Kidney (tissue), 22 donors: ENCODE measurements at places on chromosomes 7 and 10. TPM values are rescaled to one million over a fixed set of nuclear protein-coding genes. Genes with fewer than 3 reads are reported as not detected.

GRCh38 chr7:75599244-75599781 lies 107.2 kb downstream of the SPDYE5 start:
- peak; percentile 94 for DNase-seq
- H3K4me3 ChIP-seq: no peak overlapping the region
- H3K27ac ChIP-seq: peak overlapping the region; percentile 54
- peaks cover 2% of the 10 kb centered on the region for H3K36me3 ChIP-seq
- H3K27me3 ChIP-seq: no peaks in the 10 kb centered on the region
- H3K4me1 ChIP-seq: no peaks in the 10 kb centered on the region

The VOPP1 gene
- total RNA-seq: 98.7 TPM

DNA sequence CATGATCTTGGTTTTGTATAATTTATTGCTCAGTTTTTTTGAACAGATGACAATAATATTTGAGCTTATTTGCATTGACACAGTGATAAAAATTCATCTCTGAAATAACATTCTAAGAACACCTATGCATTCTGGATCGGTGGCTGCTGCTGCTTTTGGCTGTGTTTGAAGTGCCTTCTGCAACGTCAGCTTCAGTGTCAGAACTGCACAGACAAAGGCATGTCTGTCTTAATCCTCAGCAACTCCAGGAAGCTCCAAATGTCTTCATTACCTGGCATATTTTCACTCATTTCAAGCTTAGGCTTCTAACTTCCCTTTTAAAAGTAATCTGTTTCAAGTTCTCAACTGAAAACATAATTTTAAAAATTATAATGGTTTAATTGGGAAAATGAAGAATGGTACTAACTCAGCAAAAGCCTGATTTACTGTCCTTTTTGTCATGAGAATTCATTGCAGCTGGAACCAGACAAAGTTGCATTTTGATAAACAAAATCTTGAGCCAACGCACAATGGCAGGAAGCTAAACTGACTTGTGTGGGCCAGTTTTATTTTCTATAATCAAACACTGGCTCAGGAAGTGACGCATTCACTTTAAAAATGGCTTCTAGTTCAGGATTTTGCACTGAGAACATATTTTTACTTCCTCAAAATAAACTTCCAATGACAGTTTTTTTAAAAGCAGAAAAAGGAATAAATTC lies 38.7 kb downstream of the NPS start:
- H3K4me1 ChIP-seq: no peaks in the 10 kb centered on the region
- H3K27me3 ChIP-seq: no peaks in the 10 kb centered on the region
- no peak overlapping the region for H3K27ac ChIP-seq
- no peak for DNase-seq
- no peaks in the 10 kb centered on the region for H3K36me3 ChIP-seq

DNA sequence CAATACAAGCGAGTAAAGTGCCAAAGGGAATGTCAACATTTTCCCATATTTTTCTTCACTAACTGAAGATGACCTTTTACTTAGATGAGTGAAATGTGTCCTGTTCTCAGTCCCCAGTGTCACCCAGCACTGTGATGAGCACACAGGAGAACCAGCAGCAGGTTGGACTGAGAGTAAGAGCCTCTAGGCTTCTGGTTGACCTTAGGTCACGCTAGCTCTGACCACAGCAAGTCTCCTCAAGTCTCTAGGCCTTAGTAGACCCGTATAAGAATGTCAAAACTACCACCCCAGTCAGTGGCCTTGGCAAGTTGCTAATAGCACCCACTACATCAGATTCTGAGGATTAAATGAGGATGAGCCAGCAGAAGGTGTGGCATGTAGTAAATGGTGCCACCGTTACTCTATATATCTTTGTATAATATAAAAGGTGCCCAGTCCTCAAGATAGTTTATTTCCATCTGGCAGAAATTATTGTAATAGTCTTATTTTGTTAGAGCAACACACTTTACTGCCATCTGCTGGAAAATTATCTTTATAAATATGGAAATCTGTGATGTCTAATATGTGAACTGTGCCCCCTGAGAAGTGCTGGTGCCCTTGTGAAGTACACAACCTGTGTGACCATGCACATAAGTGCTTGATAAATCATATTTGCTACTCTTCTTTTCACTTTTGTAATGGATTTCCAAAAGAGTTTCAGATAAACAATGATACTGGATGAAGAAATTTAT lies 75.7 kb downstream of the SPAG6 start:
- no peaks in the 10 kb centered on the region for H3K4me1 ChIP-seq
- no peak for DNase-seq
- no peaks in the 10 kb centered on the region for H3K27me3 ChIP-seq
- H3K4me3 ChIP-seq: no peak overlapping the region

GRCh38 chr7:55191161-55191925 lies 172.5 kb downstream of the EGFR start:
- H3K4me3 ChIP-seq: no peak overlapping the region
- DNase-seq: no peak
- peaks cover 17% of the 10 kb centered on the region for H3K4me1 ChIP-seq

DNA sequence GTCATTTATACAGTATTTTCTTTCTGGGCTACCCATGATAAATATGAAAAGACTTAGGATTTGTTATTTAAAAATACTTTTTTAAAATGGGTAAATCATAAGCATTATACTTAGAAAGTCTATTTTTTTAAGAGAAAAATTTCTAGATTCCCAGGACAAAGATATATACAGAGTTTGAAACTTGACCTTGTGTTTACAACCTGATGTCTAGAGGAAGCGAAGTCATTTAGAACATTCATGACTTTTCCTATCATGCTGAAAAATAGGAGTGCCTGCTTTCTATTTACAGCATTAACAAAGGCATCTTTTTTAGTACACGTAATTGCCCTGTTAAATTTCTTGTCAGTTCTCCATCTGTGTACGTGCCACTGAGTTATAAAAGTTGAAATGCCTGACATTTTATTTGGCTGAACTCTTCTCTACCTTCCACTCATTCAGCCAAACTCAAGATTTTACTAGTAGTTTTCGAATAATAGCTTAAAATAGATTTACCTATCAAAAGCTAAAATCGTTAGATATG lies 23.0 kb downstream of the GNAT3 start:
- no peaks in the 10 kb centered on the region for H3K27me3 ChIP-seq
- no peaks in the 10 kb centered on the region for H3K4me1 ChIP-seq
- no peak for DNase-seq
- H3K27ac ChIP-seq: no peak overlapping the region
- H3K36me3 ChIP-seq: no peaks in the 10 kb centered on the region

- no peak for DNase-seq
- H3K36me3 ChIP-seq: no peaks in the 10 kb centered on the region
- H3K27ac ChIP-seq: no peak overlapping the region
- no peak overlapping the region for H3K4me3 ChIP-seq
- no peaks in the 10 kb centered on the region for H3K27me3 ChIP-seq
- no peaks in the 10 kb centered on the region for H3K4me1 ChIP-seq
These were observed 353.5 kb downstream of the PAXIP1 start for GRCh38 chr7:154649434-154649833.

DNA sequence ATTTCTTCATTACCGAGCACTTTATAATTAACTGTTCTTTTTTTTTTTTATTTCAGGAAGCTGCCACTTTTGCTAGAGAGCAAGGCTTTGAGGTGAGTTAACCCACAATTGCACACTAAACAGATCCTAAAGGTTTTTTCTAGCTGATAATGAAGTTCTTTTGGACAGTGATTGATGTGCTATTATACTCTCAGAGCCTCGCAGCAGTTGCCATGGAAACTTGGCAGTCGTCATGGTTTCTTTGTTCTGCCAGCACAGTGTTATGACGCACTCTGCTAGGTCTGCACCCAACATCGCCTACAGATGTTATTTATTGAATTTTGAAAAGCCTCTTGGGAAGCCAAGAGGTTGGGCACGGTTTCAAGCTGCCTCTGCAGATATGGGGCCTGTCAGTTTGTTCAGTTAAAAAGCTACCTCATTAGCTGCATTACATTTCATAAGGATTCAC lies 237.2 kb upstream of the KAT6B start:
- no peaks in the 10 kb centered on the region for H3K27me3 ChIP-seq
- H3K4me3 ChIP-seq: no peak overlapping the region
- H3K36me3 ChIP-seq: no peaks in the 10 kb centered on the region
- peak; percentile 85 for DNase-seq

DNA sequence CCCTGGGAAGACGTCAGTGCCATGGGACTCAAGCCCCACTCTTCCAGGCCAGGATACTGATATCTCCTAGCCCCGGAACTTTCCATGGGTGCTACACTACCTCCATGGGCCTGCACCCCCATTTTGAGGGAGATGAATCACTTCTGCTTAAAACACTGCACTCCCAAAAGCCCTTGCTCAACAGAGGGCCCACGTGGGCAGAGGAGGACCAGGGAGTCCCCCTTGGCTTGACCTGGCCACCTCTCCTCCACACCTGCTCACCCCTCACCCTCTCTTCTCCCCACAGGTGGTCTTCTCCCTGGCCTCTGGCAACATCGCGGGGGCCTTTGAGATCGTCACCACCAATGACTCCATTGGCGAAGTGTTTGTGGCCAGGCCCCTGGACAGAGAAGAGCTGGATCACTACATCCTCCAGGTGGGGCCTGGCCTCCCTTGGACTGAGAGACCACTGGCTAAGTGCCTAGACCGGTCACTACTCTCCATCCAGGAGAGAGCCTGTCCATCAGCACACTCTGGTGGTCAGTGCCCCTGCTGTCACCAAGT lies 19.9 kb upstream of the C10orf105 start:
- H3K27me3 ChIP-seq: no peaks in the 10 kb centered on the region
- no peak overlapping the region for H3K27ac ChIP-seq
- no peaks in the 10 kb centered on the region for H3K4me1 ChIP-seq
- no peak overlapping the region for H3K4me3 ChIP-seq
- peak; percentile 66 for DNase-seq
- no peaks in the 10 kb centered on the region for H3K36me3 ChIP-seq

GRCh38 chr7:69232445-69233376 lies 365.6 kb upstream of the AUTS2 start:
- DNase-seq: peak; percentile 52
- no peaks in the 10 kb centered on the region for H3K4me1 ChIP-seq
- H3K36me3 ChIP-seq: no peaks in the 10 kb centered on the region
- no peaks in the 10 kb centered on the region for H3K27me3 ChIP-seq

DNA sequence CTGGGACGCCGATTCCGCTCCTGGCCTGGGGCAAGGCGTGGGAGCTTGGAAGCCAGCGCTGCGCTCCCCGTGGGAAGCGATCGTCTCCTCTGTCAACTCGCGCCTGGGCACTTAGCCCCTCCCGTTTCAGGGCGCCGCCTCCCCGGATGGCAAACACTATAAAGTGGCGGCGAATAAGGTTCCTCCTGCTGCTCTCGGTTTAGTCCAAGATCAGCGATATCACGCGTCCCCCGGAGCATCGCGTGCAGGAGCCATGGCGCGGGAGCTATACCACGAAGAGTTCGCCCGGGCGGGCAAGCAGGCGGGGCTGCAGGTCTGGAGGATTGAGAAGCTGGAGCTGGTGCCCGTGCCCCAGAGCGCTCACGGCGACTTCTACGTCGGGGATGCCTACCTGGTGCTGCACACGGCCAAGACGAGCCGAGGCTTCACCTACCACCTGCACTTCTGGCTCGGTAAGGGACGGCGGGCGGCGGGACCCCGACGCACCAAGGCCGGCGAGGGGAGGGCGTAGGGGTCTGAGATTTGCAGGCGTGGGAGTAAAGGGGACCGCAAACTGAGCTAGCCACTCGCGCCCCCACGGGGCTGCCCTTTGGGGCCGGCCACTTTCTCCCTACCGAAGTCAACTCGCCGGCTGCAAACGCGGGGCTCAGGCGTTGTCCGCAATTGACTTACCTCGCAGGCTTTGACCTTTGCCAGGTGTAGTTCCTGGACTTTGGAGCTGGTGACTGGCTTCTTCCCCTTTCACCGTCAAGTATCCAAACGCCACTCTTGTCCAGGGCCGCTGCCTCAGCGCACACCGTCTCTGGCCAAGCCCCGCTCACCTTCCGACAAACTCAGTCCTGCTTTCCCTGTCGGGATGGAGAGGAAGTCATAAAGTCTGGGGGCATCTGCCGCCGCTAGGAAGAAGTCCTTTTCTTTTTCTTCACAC lies at the start of gene SCIN:
Gene SCIN, plus strand, starts transcription at position 187 of the 928 bp plus-strand sequence. Its CDS starts 67 bp downstream, at position 254.
- DNase-seq: peak; percentile 66
- H3K4me3 ChIP-seq: peak within 1 kb of the TSS; percentile 79
- peak within 1 kb of the TSS; percentile 86 for H3K27ac ChIP-seq

GRCh38 chr7:20577441-20578071 lies 37.9 kb upstream of the ABCB5 start:
- H3K36me3 ChIP-seq: no peaks in the 10 kb centered on the region
- H3K4me3 ChIP-seq: no peak overlapping the region
- no peaks in the 10 kb centered on the region for H3K27me3 ChIP-seq
- no peak for DNase-seq

The HGF gene
- 23.8 TPM for total RNA-seq

GRCh38 chr7:18610331-18610948 lies 114.9 kb downstream of the HDAC9 start:
- H3K27ac ChIP-seq: no peak overlapping the region
- no peak overlapping the region for H3K4me3 ChIP-seq
- H3K36me3 ChIP-seq: no peaks in the 10 kb centered on the region
- H3K4me1 ChIP-seq: no peaks in the 10 kb centered on the region

DNA sequence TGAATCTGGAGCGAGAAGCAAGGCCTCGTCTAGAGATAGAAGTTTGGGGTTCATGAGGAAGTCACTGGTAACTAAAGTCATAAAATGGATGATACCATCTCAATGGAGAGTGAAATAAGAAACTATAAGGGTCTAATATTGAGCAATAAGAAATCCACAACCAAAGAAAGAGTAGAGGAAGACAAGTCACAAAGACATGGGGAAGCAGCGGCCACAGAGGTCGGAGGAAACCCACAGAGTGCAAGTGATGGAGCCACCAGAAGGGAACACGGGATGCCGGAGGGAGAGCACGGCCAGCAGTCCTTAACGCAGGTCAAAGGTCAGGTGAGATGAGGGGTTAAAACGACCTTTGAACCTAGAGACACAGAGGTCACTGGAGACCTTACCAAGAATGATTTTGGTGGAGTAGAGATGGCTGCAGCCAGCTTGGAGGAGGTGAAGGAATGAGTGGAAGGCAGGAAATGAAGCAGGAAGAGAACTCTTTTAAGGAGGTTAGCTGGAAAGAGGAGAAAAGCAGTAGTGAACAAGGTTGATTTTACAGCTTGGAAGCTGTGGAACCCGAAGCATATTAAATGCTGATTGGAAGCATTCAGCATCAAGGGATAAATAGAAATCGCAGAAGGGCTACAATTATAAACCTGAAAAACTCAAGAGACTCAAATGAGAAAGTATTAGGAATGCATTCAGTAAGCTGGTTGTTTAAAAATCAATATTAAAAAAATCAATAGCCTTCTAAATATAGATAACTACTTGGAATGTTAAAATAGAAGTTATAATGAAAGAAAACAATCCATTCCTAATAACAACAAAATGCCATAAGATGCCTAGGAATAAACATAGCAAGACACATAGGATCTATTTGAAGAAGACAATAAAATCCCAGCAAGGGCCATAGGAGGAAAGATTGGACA lies 93.7 kb downstream of the SVOPL start:
- H3K4me1 ChIP-seq: no peaks in the 10 kb centered on the region
- H3K4me3 ChIP-seq: no peak overlapping the region
- no peak for DNase-seq
- H3K27ac ChIP-seq: no peak overlapping the region
- H3K27me3 ChIP-seq: no peaks in the 10 kb centered on the region

- H3K4me1 ChIP-seq: no peaks in the 10 kb centered on the region
- H3K27me3 ChIP-seq: no peaks in the 10 kb centered on the region
- H3K36me3 ChIP-seq: no peaks in the 10 kb centered on the region
- DNase-seq: no peak
- H3K4me3 ChIP-seq: no peak overlapping the region
These were observed 499.6 kb upstream of the LRRN3 start for GRCh38 chr7:110591341-110591740.

- no peak overlapping the region for H3K27ac ChIP-seq
- H3K36me3 ChIP-seq: no peaks in the 10 kb centered on the region
- no peak overlapping the region for H3K4me3 ChIP-seq
These were observed 353.7 kb upstream of the CHRM2 start for GRCh38 chr7:136514776-136515175.
